H54 (cell line): ENCODE measurements at places on chromosomes 3 and 15.

- DNase-seq: no peak
Observed at GRCh38 chr3:52019352-52020080, 23.8 kb upstream of the RPL29 start.

DNA sequence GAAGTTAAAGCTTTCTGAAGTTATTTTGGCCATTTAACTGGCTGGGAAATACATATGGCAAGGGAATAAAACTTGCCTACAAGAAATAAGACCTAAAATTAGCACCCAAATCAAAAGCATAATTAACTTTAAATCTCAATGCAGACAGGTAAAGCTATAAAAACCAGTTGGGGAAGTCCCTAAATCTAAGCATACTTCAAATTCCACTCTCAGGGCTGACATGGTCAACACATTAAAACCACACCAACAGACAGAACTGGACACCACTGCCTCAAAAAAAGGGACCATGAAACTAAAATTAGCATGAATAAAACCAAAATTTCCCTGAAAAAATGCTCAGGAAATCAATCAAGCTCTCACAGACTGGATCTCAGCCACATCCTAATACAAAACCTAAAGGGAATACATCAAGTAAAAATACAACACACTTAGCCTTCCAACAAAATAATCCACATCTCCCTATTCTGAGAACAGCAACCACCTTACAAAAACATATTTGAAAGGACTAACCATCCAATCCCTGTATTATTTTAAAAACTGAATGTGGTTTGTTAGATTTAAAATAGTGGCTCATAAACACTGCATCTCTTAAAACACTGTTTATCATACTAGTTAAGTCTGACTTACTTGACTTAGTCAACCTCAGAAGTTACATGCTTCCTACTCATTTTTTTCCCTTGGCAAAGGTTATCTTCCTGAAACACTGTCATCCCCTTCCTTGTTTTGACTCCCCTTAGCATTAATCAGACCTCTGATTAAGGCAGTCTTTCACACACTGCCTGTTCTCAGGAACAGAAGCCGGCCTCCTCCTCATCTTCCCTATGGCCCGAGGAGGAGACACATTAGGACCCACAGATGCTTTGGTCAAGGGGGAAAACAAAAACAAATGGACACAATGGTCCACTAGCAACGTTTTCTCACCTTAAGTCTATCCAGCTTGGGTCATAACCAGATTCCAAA is 8.3 kb downstream of the TRA2B start:
- no peak for DNase-seq

DNA sequence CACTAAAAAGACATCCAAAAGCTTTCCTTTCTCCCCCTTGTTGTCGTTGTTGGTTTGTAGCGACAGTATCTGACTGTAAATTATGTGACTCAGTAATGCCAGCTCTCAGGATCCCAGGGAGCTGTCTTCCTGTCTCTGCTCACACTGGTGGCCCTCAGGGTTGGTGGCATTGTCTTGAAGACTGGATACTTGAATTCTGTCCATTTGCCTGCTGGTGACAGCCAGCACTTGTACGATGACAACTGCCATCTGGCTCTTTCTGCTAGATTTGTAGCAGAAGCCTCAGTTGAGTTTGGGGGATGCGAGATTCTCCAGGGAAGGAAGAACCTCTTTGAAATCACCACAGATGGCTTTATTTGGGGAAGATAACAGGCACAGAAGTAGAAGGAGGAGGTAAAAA is 120.8 kb downstream of the ARPP21 start:
- no peak for DNase-seq

GRCh38 chr3:48598323-48599076 is 3.4 kb upstream of the COL7A1 start:
- DNase-seq: peak; percentile 78

- no peak for DNase-seq
Observed at GRCh38 chr3:36814066-36814717, 49.8 kb upstream of the DCLK3 start.

- DNase-seq: no peak
Observed at GRCh38 chr3:108804437-108804836, 18.1 kb upstream of the TRAT1 start.

DNA sequence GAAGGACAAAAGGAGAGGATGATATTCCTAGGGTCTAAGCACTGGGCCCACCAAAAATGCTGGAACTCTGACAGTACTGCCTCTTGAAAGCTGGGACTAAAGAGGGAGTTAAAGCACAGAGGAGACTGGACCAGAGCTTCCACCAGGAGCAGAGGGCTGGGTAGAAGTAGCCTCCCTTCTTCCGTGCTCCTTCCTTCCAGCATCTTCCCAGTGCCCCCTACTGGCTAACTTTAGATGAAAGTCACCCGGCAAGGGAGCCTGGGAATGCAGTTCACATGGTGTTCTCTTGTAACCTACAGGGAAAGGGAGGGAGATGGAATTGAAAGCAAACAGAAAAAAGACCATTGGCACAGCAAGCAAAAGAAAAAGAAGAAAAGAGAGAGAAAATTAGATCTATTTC is 106.1 kb upstream of the COL8A1 start:
- DNase-seq: peak; percentile 38

GRCh38 chr3:14474363-14475081 is 65.6 kb downstream of the GRIP2 start:
- no peak for DNase-seq

- no peak for DNase-seq
Observed at GRCh38 chr3:42180901-42181300, 85.1 kb downstream of the CCK start.

GRCh38 chr3:58163234-58163633 is 47.5 kb downstream of the DNASE1L3 start:
- no peak for DNase-seq

DNA sequence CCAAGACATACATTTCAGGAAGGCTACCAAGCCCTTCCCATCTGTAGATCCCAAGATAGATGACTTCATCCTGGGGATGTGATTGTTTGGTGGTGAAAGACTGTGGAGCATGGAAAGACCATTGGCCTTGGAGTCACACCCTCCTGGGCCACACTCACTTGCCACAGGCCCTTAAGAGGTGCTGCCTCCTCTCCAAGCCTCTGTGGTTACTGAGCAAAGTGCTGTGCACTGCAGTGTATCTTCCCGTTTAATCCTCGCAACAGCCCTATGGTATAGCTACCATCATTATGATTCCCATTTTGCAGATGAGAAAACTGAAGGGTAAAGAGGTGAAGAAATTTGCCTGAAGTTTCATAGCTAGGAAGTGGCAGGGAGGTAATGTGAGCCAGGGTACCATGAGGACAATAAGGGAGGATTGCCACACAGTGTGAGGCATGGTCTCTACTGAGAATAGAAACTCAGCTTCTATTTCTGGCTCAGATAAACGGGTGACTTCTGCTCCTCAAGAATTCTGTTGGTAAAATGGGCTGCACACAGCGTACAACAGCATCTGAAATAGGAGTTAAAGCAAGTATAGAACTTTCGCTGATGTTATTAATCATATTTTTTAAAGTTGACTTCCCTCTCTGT is 23.9 kb upstream of the RHO start:
- DNase-seq: no peak

GRCh38 chr3:180123928-180124327 is 87.2 kb upstream of the PEX5L start:
- DNase-seq: no peak

GRCh38 chr3:60160111-60160821 is 1091.0 kb downstream of the FHIT start:
- no peak for DNase-seq

DNA sequence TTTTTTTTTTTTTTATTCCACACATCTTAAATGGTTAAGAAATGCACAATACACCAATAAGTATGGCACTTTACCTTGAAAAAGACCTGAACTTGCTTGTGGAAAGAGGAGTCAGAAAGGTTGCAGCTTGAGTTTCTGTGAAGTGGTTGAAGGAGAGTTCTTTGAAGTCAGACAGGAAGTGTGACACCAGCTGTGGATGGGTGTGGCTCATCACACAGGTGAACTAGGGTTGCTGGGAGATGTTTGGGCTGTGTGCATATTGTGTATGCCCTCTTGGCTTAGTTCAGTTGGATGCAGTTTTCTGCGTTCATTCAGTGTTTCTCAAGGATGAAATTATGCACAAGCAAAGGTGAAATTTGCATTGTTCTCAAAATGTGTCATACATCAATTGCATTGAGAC is 6.3 kb downstream of the AEN start:
- DNase-seq: no peak

GRCh38 chr3:72655131-72655551 is 193.1 kb downstream of the SHQ1 start:
- DNase-seq: no peak

- no peak for DNase-seq
Observed at GRCh38 chr3:71628522-71628921, 45.0 kb upstream of the FOXP1 start.

DNA sequence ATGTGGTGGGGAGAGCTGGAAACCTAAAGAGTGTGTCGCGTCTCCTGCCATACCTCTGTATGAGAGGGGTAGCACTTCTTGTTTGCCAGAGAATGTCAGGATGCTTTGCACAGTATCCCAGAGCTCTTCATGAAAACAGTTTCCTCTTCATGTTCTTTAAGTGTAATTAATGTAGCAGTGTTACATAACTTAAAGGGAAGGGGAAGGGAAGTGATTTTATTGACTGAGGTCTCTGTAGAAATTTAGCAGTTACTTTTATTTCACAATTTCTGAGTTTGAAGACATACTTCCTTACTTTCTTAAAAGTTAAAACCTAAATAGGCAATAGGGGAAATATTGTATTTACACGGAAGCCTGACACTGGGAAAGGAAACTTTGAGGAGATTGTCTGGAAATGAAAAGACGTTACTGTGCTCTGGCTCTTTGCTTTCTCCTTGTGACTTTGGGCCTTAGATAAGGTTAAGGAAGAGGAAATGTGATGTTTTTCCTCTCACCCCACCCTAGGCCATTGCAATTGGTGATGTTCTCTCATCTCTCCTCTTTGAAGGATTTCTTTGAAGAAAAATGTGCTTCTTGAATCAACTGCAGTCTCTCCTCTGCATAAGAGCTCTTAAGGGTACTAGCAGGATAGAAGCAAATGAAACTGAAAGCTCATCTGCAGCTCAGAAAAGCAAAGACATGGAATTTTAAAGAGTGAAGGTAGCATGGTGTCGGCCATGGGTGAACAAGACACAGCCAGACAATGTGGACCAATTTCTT is 6.0 kb downstream of the NXPE3 start:
- no peak for DNase-seq

GRCh38 chr15:73932381-73933191 is 6.3 kb downstream of the LOXL1 start:
- no peak for DNase-seq

GRCh38 chr3:192802957-192803899 is 75.9 kb upstream of the FGF12 start:
- no peak for DNase-seq

- DNase-seq: no peak
Observed at GRCh38 chr3:170565495-170565894, 20.4 kb downstream of the SLC7A14 start.

- no peak for DNase-seq
Observed at GRCh38 chr3:72149645-72150300, 364.8 kb upstream of the PROK2 start.

- DNase-seq: no peak
Observed at GRCh38 chr15:101013769-101014675, 94.9 kb downstream of the LRRK1 start.

- no peak for DNase-seq
Observed at GRCh38 chr3:189779166-189779565, 148.0 kb downstream of the TP63 start.

- peak; percentile 30 for DNase-seq
Observed at GRCh38 chr3:152268555-152269055, at the start of gene MBNL1. Gene MBNL1 (plus strand): TSS chr3:152268929. CDS start chr3:152300194, 31,265 bp downstream.

DNA sequence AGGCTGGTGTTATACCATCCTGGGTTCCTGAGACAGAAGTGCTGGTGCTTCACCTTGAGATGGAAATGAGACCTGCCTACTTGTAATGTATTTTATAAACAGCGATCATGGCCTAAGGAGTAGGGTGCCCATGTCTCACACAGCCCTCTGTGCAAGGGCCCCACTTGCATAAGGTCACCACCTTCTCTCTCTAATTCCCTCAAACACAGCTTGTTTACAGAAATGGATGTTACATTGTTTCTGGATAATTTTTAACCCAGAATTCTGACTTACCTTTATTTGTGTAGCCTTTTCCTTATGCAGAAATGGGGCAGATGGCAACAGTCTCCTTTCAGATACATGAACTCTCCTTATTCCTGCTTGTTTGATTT is 95.1 kb upstream of the UMPS start:
- DNase-seq: no peak

DNA sequence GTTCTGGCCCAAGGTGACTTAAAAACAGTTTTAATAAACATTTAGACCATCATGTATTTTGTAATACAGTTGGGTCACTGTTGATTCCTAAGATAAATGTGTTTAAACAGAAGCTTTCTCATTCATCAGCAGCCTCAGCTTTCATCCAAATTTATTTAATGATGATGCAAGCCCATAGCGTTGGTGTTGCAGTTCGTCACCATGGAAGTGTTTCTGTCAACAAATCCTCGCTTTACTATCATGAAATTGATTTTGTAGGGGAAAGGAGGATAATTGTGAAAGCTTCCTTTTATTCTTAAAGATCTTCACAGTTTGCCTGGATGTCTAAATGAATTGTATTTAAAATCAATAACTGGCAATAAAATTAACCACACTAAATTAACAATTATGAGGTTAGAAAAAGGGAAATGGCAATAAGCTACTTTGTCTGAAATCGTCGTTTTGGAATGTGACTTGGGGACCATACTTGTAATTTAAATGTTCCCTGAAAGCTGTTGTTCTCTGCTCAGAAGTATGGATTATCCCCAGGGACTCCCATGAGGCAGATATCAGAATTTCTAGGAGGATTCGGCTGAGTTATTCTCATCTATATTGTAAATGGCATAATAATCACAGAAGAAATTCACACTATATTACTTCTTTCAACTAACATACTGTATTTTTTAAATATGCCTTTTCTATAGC is 29.0 kb downstream of the CMSS1 start:
- no peak for DNase-seq

DNA sequence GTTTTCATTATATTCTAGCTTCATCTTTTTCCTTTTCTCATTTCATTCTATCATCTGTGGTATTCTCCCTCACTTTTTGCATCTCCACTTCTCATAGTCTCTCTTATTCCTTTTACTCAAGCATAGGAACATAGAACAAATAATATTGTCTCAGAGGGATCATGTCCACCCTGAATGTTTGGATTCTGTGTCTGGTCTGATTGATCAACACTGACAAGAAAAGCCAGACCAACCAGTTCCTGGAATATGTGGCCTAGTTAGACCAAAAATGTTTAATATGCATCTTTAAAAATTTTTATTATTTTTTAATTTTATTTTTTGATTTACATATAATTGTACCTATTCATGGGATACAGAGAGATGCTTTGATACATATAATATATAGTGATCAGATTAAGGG is 212.0 kb upstream of the ALCAM start:
- DNase-seq: no peak

DNA sequence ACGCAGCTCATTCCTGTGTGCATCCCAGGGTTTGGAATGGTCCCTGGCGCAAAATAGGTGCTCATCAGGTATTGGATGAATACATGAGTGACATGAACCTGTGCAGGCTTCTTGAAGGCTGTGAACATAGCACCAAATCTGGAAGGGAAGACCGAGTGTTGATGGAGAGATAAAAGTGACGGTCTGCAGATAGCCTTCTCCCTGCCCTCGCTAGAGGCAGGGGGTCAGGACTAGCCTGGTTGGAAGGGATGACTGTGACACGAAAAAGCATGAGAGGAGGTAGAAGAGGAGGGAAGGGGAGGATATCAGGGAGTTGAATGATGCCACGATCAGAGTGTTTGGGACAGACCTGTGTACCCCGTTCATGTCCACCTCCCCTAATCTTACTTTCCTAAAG is 267.1 kb downstream of the XXYLT1 start:
- DNase-seq: no peak

- no peak for DNase-seq
Observed at GRCh38 chr3:175836617-175837016, 977.5 kb downstream of the NAALADL2 start.
